DND-41 (cell line): ENCODE measurements at places on chromosomes 2 and 18.

GRCh38 chr2:70931376-70932000 lies 4.2 kb upstream of the ATP6V1B1 start:
- DNase-seq, result no peak
- H3K36me3 ChIP-seq, result no peaks in the 10 kb centered on the region
- no peaks in the 10 kb centered on the region for H3K4me1 ChIP-seq
- no peaks in the 10 kb centered on the region for H3K27me3 ChIP-seq
- no peak overlapping the region for H3K4me3 ChIP-seq
- H3K27ac ChIP-seq, result no peak overlapping the region

GRCh38 chr2:33363325-33364298 lies 112.8 kb upstream of the RASGRP3 start:
- no peaks in the 10 kb centered on the region for H3K4me1 ChIP-seq
- no peak overlapping the region for H3K27ac ChIP-seq
- no peaks in the 10 kb centered on the region for H3K36me3 ChIP-seq
- no peak overlapping the region for H3K4me3 ChIP-seq

DNA sequence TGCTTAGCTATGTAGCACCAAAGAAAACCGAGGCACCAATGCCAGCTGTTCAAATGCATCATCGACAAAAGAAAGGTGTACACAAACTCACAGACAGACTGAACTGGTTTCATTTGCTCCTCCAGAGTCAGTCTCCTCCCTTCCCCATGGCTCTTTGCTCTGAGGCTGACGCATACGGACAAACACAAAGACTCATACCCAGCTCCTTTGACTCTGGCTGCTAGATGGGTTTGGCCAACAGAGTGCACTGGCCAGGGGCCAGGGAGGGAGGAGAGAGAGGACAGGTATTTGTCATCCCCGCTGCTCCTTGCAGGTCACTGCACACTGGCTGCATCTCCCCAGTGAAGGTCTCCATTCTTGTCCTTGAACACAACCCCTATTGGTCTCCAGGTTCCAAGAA lies 40.7 kb downstream of the DNER start:
- no peaks in the 10 kb centered on the region for H3K36me3 ChIP-seq
- no peak overlapping the region for H3K4me3 ChIP-seq
- DNase-seq, result no peak
- no peaks in the 10 kb centered on the region for H3K4me1 ChIP-seq
- H3K27ac ChIP-seq, result no peak overlapping the region

- no peak for DNase-seq
- no peak overlapping the region for H3K27ac ChIP-seq
- peaks cover 7% of the 10 kb centered on the region for H3K27me3 ChIP-seq
Observed at GRCh38 chr2:109164739-109165221, 35.8 kb downstream of the SH3RF3 start.

DNA sequence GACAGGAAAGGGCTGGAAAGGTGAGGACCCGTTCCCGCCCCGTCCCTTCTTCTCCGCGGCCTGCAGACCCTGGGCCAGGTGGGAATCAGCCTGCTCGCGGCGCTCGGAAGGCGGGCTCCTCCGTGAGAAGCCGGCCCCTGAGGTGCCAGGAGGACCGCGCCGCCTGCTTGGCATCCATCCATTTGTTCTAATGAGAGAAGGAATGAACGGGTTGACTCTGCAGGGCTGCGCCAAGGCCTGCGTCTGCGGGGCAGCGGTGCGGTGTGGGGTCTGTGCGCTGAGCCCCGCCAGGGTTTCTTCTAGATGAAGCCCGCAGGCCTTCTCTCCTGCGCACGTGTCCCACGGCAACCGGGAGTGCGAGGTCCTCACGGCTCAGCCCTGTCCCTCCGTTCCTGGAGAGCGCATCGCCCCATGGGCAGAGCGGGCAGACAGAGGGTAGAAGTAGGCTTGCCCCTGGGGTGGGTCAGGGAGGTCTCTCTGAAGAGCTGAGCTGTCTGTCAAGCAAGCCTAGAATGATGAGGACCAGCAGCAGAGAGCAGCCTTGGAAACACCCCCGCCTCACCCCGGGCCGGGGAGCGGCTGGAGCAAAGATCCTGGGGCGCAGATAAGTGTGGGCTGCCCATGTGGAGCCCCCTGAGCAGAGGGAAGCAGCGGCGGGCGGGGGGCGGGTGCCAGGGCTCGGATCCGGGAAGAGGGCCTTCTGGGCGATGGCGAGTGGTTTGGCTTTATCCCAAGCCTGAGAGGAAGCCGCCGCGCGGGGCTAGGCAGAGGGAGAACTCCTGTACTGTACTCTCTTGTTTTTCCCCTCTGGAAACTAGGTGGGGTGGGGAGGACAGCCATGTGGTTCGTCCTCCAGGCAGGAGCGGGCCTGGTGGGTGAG lies 27.9 kb upstream of the HS6ST1 start:
- H3K4me3 ChIP-seq, result no peak overlapping the region
- H3K27me3 ChIP-seq, result no peaks in the 10 kb centered on the region
- H3K36me3 ChIP-seq, result no peaks in the 10 kb centered on the region
- no peaks in the 10 kb centered on the region for H3K4me1 ChIP-seq
- no peak overlapping the region for H3K27ac ChIP-seq
- no peak for DNase-seq

- H3K36me3 ChIP-seq, result no peaks in the 10 kb centered on the region
- no peak overlapping the region for H3K27ac ChIP-seq
- peaks cover 14% of the 10 kb centered on the region for H3K4me1 ChIP-seq
- H3K4me3 ChIP-seq, result no peak overlapping the region
- no peak for DNase-seq
Observed at GRCh38 chr2:30503695-30504052, 56.6 kb downstream of the LCLAT1 start.

GRCh38 chr2:232629129-232629475 lies 4.3 kb upstream of the EFHD1 start:
- H3K4me3 ChIP-seq, result no peak overlapping the region
- H3K27me3 ChIP-seq, result peaks cover 8% of the 10 kb centered on the region
- no peak overlapping the region for H3K27ac ChIP-seq
- H3K4me1 ChIP-seq, result no peaks in the 10 kb centered on the region

DNA sequence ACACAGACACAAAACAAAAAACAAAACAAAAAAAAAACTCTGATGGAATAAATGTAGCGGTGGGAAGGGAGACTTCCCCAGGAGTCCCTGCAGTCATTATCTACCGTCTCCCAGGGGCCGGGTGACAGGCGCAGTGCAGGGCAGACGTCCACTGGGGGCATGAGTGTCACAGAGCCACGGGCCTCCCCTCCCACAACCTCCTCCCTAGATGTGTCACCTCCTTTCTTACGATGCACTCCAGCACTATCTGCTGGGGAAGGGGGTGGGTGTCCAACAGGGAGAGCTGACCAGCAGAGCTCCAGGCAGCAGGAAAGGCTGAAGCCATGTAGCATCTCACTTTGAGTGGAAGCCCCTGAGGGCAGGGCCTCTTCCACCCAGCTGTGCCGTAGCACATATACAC lies 84.5 kb downstream of the LONRF2 start:
- DNase-seq, result no peak
- no peak overlapping the region for H3K27ac ChIP-seq
- no peak overlapping the region for H3K4me3 ChIP-seq
- H3K36me3 ChIP-seq, result no peaks in the 10 kb centered on the region
- H3K27me3 ChIP-seq, result no peaks in the 10 kb centered on the region
